ENCODE measurements at places on chromosomes 13 and 19.
A peak's percentile ranks its signal among the peaks of the same experiment; 100 is the strongest.

DNA sequence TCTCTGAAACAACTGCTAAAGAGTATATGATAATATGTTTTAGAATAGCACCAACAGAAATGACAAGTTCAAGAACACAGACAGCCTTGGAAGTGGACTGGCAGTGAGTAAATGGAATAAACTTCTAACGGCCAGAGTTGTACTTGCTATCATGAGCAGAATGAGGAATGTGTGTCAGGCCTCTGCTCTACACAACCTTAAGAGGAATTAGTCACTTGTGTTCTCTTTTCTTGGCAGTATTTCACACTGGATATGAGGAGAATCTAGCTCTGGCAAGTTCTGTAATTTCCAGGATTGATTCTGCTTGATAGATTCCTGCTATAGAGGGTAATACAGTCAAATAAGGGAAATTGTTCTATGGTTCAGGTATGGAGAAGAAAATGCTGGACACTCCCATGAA lies 757.3 kb downstream of the EFNB2 start:
- DNase-seq, result no peak

DNA sequence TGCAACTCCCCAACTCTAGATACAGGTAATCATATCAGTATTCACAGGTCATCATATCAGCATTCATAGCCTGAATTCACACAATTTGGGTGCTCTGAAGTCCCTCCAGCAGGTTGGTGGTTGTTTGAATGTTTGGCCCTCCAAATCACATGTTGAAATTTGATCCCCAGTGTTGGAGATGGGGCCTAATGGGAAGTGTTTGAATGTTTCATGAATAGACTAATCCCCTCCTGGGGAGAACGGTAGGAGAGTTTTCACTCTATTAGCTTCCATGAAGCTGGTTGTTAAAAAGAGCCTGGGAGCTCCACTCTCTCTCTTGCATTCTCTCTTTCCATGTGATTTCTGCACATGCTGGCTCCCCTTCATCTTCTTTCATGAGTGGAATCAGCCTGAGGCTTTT lies 288.6 kb upstream of the PCDH9 start:
- no peak for DNase-seq

DNA sequence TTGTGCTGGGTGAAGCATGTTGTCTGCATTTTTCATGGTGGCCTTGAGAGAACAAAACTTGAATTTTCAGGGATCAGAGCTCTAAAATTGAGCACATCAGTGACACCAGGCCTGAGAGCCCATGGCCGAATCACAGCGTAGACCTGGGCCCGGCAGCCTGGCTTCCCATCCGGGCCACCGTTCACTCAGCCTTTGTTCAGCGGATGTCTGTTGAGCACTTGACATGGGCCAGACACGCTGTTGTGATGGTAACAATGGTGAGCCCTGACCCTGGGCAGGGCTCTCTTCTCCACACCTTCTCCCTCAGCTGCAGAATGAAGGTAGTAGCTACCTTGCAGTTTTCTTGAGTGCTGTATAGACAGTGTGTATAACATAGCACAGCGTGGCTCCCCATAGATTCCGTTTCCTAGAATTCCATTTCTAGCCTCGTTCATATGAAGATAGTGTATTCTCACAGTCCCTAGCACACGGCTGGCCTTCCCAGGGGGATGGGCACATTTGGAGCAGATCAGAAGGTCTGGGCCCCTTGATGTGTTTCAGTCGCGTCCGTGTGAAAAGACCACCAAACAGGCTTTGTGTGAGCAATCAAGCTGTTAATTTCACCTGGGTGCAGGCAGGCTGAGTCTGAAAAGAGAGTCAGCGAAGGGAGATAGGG lies 75.3 kb downstream of the RAB20 start:
- DNase-seq, result no peak

DNA sequence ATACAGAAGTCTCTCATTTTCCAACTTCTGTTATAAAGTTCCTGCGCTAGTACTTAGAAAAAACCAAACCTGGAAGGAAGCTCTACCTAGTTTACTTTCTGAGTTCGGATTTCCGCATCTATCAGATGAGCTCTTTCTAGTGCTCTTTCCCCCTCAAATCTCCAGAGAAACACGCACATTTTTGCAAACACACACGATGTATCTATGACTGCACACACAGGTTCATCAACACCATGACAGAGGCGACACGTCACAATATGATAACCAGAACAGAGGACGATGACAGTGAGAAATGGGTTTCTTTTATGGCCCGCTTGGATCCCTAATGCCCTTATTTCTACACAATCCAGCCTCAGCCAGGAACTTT lies 629 bp upstream of the LRRC63 start:
- peak; percentile 49 for DNase-seq

- DNase-seq, result no peak
These were observed 219.5 kb downstream of the POU4F1 start for GRCh38 chr13:78383899-78384298.

GRCh38 chr19:34772697-34773554 lies at the start of gene ZNF599:
TSS of gene ZNF599 (minus strand) at chr19:34773215. CDS start at chr19:34772841, 374 bp downstream.
- DNase-seq, result peak; percentile 95

GRCh38 chr13:98540476-98540875 lies 36.4 kb downstream of the STK24 start:
- no peak for DNase-seq

- DNase-seq, result no peak
These were observed 9.4 kb upstream of the SLC7A9 start for GRCh38 chr19:32878988-32879387.

DNA sequence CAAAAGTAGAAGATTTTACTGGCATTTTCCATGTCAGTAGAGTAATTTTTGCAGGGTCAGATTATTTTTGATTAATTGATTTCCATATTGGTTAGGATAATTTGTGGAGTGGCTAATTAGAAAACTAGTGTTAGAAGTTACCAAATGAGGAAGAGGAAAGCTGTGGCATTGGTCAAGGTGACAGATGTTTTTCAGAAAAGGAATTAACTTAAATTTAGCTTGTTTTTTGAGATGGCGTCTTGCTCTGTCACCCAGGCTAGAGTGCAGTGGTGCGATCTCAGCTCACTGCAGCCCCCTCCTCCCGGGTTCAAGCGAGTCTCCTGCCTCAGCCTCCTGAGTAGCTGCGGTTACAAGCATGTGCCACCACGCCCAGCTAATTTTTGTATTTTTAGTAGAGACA lies 28.8 kb downstream of the LSM14A start:
- no peak for DNase-seq

- no peak for DNase-seq
These were observed at the start of gene ATP7B for GRCh38 chr13:52010890-52011631. TSS of gene ATP7B (minus strand) at chr13:52011450. CDS start at chr13:52011337, 113 bp downstream.

DNA sequence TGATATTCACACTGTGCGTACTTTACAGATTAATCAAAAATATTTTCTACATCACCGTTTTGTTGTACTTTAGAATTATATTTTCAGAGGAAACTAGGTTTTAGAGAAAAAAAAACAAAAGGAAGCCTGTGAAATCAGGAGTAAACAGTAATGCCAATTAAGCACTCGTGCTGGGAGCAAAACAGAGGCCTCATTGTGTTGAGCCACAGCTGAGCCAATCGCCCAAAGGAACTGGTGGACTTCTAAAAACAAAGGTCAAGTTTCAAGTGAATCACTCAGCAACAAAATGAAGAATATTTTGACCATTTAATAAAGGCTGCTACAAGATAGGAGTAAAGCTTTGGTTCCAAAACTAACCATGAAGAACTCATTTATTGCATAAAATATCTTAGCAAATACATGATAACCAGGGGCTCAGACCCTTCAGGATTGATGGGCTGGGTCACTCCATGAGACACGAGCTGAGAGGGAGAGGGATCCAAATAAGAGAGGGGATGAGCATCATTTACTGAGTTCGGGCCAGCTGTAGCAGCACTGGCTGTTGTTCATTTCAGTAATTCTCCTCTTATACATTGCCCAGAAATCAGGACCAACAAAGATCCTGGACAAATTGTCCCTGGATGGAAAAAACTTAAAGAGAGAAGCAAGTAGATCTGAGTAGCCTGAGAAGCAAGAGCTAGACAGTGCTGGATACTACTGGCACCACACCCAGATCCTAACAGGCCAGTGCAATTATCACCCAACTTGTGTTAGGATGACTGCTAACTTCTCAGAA lies 8.3 kb upstream of the NALCN start:
- peak; percentile 83 for DNase-seq

- no peak for DNase-seq
These were observed 6.0 kb downstream of the KLK14 start for GRCh38 chr19:51076631-51077213.

Data from midbrain (tissue), 1 donor.